ENCODE measurements at places on chromosomes 3 and 15.

DNA sequence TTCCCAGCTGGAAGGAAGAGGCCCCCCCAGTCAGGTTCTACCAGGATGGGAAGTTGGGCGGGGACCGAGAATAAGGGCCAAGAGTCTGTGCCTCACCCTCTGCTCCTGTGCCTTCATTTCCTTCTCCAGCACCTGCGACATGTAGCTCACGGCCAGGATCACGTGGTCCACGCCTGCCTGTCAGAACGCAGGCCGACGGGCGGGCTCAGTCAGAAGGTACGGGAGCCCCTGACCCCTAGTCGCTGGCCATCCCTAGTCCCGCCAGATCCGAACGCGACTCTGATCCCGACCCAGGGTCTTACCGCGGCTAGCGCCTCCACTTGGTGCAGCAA lies 489 bp downstream of the GMPPB start:
- DNase-seq, result peak; percentile 24

DNA sequence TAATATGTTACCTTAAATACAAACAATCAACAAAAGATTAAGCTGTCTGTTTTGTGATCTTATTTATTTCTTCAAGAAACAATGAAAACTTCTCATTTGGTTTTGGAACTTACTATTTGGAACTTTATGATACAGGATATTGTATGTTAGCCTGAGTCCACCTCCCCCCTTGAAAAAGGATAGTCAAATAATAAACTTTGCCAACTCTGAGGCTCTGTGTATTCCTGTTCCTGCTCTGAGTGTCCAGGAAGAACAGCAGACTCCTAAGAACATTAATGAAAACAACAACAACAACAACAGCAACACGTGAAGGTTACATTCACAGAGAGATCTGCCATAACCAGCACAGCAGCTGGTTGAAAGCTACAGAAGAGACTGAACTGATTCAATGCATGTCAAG lies 108.1 kb upstream of the AADACL2 start:
- DNase-seq, result no peak

DNA sequence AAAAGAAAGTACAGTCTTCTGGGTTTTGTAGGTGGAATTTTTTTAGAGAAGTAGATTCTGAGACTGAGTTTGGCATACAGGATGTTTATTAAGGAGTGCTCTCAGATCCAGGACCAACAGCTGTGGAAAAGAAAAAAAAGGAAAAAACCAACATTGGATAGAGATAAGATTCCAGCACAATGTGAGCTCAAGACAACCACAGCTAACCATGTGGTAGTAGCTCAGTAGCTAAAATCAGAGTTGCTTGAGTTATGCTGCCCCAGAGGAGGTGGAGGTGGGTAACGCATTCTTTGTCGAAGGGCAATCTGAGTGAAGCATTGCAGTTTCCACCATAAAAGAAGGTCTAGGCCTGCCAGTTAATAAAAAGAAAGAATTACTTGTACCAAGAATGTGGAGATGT lies 904.3 kb downstream of the NSUN3 start:
- DNase-seq, result no peak

GRCh38 chr3:120506076-120506827 lies 55.5 kb upstream of the FSTL1 start:
- DNase-seq, result peak; percentile 97

DNA sequence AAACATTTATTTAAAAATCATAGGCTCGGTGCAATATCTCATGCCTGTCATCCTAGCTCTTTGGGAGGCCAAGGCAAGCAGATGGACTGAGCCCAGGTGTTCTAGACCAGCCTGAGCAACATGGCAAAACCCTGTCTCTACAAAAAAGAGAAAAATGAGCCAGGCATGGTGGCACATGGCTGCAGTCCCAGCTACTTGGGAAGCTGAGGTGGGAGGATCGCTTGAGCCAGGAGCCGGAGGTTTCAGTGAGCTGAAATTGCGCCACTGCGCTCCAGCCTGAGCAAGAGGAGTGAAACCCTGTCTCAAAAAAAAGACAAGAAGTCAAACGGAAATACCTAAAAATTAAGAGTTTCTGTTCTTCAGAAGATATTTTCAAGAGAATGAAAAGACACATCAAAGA lies 122.3 kb downstream of the RSL24D1 start:
- no peak for DNase-seq

DNA sequence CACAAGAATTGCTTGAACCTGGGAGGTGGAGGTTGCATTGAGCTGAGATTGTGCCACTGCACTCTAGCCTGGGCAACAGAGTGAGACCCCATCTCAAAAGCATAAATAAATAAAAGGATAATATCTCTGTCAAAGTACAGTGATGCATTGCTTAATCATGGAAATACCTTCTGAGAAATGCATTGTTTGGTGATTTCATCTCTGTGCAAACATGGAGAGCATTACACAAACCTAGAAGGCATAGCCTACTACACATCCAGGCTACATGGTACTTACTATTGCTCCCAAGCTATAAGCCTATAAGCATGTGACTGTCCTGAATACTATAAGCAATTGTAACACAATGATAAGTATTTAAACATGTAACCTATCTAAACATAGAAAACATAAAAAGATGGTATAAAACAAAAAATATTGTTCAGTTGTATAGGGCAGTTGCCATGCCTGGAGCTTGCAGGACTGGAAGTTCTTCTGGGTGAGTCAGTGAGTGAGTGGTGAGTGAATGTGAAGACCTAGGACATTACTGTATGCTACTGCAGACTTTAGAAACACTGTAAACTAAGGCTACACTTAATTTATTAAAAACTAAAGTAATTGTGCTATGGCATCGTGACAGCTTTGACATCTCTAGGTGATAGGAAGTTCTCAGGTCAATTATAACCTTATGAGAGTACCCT lies 93.6 kb upstream of the SNRPN start:
- no peak for DNase-seq

- no peak for DNase-seq
Observed at GRCh38 chr15:92676561-92676960, 21.0 kb upstream of the FAM174B start.

Data from NCI-H2171 treated with DMSO at 0.1 percent for 48 hours (cell line).